Stimulated activated CD8-positive, alpha-beta memory T cell treated with anti-CD3 and anti-CD28 coated beads, Interleukin-7, amount 100 ng/mL, for 1 hour (primary cell): ENCODE measurements at places on chromosomes 3 and 15.

DNA sequence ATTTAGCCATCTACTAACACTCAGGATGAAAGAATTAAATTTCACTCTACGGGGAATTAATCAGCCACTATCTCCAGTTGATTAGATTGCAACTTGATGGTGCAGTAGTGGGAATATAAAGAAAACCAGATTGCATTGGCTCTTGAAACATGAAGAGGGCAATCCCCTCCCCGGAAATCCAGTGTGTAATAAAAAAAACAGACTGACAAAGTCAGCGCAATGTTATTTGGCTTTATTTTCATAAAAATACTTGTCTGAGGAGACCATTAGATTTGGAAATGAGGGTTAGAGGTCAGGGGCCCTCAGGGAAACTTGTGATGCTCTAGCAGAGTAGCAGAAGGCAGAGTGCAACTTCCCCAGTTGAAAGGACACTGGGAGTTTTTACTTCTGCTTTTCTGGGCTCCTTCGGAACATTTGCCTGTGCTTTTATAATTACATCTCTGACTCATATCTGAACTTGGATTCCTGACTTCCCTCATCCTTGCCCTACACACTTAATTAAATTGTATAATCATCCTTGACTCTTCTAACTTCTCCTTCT lies 326.8 kb downstream of the TUSC7 start:
- no peak for DNase-seq

- DNase-seq = no peak
These were observed 7.2 kb upstream of the IVD start for GRCh38 chr15:40398413-40398873.

DNA sequence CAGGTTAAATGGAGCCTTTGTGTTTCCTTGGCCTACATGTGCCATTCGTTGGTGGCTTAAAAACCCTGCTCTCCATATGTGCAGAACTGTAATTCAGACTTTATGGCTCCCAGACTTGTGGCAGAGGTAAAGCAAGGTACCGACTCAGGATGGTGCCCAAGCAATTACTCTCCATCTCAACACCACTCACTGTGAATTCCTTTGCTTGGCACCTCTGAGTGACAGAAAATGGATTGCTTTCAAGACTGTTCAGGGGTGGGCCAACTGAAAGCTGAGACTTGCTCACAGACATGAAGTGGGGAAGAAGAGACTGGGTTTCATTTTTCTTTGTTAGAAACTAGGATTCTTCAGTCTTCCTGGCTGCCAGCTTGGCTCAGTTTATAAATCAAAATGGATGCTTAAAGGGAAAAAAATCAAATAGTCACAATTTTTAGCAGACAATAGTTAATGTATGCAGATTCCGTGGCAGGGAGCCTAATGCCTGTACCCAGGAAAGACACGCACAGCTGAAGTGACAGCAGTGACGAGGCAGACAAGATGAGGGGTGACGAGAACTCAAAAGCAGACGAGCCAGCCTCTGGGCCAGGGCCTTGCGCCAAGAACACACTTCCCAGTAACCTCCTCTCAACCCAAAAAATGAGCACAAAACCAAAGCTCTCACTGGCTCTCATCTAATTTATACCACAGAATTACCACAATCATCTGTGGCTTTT lies 207.9 kb upstream of the SLC2A2 start:
- DNase-seq = no peak

DNA sequence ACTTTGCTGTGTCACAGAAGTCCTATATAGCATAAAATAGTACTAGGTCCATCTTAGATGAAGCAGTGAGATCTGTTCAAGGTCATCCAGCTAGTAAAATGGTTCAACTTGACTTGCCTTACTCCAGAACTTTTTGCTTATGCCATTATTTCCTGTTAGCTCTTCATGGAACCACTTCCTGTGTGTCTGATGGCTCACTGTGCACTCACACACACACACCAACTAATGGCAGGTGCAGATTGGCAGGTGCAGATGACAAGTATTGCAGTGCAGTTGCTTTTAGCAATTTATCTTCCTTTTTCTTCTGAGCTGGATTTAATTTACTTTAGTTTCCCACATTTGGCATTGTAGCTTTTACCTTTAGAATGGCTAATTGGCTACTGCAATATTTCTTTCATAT lies 29.8 kb downstream of the GOLGA8S start:
- no peak for DNase-seq

GRCh38 chr15:92492551-92493115 lies 99.0 kb downstream of the ST8SIA2 start:
- no peak for DNase-seq

DNA sequence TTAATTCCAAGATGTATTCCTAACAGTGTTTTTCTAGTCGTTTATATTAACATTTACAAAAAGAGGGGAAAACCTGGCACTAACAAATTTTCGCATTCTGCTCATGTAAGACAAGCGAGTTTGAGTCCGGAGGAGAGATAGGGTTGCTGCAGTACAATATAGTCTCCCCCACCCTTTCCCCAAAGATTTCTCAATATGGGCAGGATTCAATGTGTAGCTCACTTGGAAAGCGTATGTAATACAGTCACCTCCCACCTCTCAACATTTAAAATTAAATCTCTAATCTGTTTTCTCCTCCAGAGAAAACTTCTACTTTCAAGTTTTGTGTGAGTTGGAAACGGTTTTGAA lies 57.9 kb downstream of the CMSS1 start:
- no peak for DNase-seq

GRCh38 chr15:26157081-26157480 lies 294.0 kb upstream of the ATP10A start:
- DNase-seq = no peak

GRCh38 chr15:23422946-23423708 lies 23.9 kb downstream of the GOLGA6L2 start:
- DNase-seq = no peak

GRCh38 chr3:30686799-30687198 lies 80.4 kb downstream of the TGFBR2 start:
- DNase-seq = no peak

GRCh38 chr3:32371461-32372212 lies 20.0 kb upstream of the CMTM7 start:
- DNase-seq = no peak

DNA sequence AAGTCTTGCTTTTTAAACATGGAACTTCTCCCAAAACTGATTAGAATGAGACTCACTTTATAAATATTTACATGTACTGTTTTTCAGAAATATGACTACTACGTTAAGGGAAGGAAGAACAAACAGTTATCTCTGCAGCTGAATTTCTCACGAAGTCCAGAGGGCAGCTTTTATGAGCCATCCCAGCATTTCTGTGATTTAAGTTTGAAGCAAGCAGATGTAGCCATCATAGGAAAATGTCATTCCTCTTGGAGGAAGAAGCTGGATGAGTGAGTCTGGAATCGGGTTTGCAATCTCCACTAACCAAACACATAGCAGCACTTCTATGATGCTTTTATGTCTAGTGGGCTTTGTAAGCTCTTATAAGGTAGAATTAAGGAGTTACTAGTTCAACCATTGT lies 53.7 kb downstream of the SCN11A start:
- no peak for DNase-seq

DNA sequence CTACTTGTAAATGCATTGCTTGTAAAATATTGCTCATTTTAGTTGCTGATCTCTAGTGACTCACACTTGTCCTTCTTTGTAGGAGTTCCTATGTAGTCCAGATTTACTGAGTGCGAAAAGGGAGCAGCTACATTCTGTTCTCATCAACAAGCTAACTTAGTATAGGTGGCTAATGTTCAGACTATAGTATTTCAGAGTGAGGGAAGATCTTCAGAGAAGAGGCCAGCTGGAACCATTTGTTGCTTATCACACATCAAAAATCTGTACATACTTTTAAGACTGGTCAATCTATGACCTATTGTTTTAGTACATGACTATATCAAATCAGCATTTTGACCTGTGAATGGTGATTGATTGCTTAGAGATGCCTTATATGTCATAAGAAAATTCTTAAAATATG lies 71.3 kb upstream of the THSD4 start:
- no peak for DNase-seq

DNA sequence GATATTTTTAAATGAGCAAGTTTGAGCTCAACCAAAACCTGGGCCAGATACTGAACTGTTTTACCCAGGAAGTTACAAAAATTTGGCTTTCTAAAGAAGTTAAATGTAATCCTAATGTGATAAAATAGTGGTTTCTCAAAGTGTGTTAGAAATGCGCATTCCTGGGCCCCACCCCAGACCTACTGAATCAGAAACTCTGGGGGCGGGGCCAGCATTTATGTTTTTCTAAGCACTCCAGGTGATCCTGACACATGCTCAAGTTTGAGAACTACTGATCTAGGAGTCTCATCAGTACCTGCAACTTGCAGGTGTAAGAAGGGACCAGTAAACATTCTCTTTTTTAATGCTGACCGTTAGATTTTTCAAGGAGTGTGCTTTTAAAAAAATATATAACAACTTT lies 190.6 kb downstream of the VPS13C start:
- no peak for DNase-seq

- no peak for DNase-seq
These were observed 25.1 kb downstream of the SNX33 start for GRCh38 chr15:75672646-75673425.

GRCh38 chr3:168884353-168884903 lies 779.1 kb downstream of the MECOM start:
- no peak for DNase-seq

DNA sequence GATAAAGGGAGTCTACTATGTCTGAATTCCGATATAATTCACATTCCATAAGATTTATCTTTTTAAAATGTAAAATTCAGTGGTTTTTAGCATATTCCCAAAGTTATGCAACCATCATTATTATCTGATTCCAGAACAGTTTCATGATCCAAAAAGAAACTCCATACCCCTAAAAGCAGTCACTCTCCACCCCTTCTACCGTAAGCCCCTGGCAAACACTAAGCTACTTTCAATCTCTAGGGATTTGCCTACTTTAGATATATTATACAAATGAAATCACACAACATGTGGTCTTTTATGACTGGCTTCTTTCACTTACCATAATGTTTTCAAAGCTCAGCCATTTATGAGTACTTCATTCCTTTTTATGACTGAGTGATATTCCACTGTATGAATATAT lies 65.6 kb downstream of the TMEM212 start:
- DNase-seq = no peak

DNA sequence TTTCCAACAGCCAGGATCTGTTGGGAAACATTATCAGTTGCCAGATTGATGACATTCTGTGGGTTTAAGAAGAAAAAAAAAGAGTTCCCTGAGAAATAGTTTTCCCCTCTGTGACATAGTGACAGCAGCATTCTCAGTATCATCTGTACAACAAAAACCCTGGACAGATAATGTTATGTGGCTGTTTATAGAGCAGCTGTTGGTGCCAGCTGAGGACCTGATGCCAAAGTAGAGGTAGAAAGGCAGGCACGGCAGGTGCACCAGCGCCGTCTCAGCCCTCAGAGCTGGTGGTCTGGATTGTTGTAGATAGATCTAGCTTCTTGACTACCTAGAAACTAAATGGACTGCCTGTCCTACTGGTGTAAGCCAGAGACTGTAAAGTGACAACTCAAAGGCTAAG lies 56.2 kb upstream of the FILIP1L start:
- no peak for DNase-seq

GRCh38 chr15:80264031-80264430 lies 12.0 kb upstream of the CTXND1 start:
- DNase-seq = no peak

- DNase-seq = no peak
These were observed 26.6 kb downstream of the USP50 start for GRCh38 chr15:50519740-50520425.

- DNase-seq = no peak
These were observed 74.0 kb downstream of the RBMS3 start for GRCh38 chr3:29354894-29355293.

- no peak for DNase-seq
These were observed 181.4 kb upstream of the UBE2E1 start for GRCh38 chr3:23624305-23624704.

- DNase-seq = no peak
These were observed 689.9 kb downstream of the TUSC7 start for GRCh38 chr3:117399311-117400078.

DNA sequence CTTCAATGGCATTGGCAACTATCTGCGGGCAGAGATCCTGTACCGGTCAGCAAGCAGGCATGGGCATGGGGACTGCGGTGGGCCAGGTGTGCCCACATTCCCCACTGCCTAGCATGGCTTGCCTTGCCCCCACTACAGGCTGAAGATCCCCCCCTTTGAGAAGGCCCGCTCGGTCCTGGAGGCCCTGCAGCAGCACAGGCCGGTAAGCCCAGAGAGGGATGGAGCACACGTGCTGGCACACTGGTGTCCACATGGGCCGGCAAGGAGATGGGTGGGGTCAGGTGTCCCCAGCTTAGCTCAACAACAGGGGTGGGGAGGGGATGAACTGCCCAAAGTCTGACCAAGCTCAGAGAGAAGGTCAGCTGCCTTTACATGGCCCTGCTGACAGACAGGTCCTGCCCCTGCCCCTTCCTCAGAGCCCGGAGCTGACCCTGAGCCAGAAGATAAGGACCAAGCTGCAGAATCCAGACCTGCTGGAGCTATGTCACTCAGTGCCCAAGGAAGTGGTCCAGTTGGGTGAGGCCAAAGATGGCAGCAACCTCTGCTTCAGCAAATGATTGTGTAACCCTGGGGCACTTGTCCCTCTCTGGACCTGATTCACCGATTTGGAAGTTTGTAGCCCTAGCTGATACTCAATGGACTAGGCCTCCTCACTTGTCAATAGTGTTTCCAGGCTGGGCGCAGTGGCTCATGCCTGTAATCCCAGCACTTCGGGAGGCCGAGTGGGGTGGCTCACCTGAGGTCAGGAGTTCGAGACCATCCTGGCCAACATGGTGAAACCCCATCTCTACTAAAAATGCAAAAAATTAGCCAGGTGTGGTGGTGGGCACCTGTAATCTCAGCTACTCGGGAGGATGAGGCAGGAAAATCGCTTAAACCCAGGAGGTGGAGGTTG lies 5.6 kb downstream of the NEIL1 start:
- DNase-seq = no peak
